Dermis microvascular lymphatic vessel endothelial cell (primary cell): ENCODE measurements at places on chromosomes 12 and 14. TPM values are rescaled to one million over a fixed set of nuclear protein-coding genes. Genes with fewer than 3 reads are reported as not detected.

Gene G2E3
- 10.1 and 10.5 TPM in 2 replicates for total RNA-seq

Gene STAT2
- total RNA-seq: 44.3 and 63.1 TPM in 2 replicates

Gene COX8C
- not detected in 2 replicates for total RNA-seq

DNA sequence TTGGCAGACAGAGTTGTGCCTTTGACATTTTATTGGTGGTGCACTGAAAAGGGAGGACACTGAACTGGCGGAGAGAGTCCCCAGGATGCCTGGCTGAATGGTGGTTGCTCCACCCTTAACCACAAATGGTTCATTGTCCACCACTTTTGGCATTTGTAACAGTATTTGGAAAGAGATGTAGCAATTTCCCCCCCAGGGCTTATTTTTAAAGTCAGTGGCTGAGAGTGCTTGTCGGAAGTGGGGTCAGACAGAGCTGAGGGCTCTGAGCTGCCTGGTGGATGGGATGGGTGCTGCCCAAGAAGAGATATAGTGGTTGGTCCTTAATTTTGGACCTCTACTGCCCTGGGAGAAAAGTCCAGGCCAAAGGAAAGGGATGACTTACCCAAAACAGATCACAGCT is 31.5 kb upstream of the FGF6 start:
- DNase-seq: no peak

GRCh38 chr14:100144996-100145646 is 14.3 kb downstream of the DEGS2 start:
- DNase-seq: no peak

DNA sequence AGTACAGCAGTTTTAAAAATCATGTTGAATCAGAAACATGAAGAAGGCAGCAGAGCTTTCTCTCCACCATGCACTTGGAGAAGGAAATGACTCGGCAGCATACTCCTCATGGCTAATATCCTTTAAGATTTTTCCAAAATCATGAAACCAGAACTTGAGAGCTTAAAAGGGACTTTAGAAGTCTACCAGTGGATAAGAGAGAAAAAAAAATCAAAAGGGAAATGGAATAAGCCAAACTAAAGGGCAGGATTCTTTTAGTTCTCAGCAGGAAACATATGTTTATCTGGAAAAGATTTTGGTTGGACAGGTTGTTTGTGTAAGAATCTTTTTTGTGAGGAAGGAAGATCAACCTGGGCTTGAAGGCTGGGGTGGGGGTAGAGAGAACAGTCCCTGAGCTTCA is 111.8 kb downstream of the PRKCH start:
- no peak for DNase-seq
